Caudate nucleus (tissue), 63 donors: ENCODE measurements at places on chromosomes 3 and 15.

- no peak for DNase-seq
These were observed 64.0 kb downstream of the GREM1 start for GRCh38 chr15:32781781-32782180.

DNA sequence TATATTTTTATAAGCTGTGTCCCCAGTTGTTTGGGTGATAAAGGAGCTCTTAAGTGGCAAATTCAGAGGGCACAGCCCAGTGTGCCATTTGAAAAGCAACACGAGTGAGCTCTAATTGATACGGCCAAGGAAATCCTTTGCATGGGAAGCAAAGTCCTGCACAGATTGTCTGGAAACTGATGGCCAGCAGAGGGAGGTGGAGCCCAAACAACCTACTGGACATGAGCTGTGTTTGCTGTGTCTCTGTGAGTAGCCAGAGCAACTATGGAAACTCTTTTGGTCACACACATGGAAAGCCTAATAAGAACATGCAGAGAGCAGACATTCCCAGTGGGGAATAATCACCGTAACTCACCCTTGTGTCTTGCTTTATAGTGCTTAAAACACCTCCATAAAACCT lies 24.4 kb downstream of the ONECUT1 start:
- no peak for DNase-seq

GRCh38 chr15:67880651-67881182 lies 40.9 kb upstream of the RNU6-1 start:
- DNase-seq: no peak

- DNase-seq: no peak
These were observed 306.2 kb upstream of the DPPA4 start for GRCh38 chr3:109643590-109643989.

DNA sequence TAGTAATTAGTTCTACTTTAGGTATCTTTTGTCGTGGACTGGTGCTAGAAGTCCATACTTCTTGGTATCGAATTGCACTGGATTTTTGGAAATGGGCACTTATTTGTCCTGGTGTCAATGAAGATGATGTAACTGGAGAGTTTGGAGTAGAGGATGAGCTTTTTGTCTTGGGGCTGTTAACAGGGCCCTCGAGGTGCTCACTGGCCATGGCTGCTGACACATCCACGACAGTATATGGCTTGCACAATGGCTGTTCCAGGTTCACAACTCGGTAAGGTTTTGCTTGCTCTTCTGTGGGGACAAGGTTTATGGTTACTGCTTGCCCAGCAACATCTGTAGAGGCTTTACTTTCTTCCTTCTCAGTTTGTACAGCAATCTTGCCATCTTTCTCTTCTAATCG lies 109.4 kb upstream of the TSPAN3 start:
- no peak for DNase-seq
